Hematopoietic multipotent progenitor cell treated with erythropoietin and hydrocortisone succinate and interleukin-3 and kit ligand, for 6 days (in vitro differentiated cells): ENCODE measurements at places on chromosomes 4 and X.

DNA sequence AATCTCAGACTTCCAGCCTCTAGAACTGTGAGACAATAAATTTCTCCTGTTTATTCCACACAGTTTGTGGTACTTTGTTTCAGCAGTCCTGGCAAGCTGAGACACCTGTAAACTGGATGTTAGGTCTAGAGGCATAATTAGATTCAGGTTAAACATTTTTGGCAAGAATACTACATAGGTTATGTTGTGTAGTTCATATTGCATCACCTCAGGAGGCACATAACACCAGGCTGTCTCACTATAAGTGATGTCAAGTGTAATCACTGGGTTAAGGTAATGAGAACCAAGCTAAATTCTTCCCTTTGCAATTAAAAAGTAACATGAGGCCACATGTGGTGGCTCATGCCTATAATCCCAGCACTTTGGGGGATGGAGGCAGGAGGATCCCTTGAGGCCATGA lies 214.2 kb downstream of the ZNF674 start:
- DNase-seq: no peak

GRCh38 chr4:116926631-116927295 lies 158.6 kb downstream of the TRAM1L1 start:
- DNase-seq: no peak

GRCh38 chrX:14825851-14826250 lies 47.0 kb downstream of the FANCB start:
- DNase-seq: no peak

DNA sequence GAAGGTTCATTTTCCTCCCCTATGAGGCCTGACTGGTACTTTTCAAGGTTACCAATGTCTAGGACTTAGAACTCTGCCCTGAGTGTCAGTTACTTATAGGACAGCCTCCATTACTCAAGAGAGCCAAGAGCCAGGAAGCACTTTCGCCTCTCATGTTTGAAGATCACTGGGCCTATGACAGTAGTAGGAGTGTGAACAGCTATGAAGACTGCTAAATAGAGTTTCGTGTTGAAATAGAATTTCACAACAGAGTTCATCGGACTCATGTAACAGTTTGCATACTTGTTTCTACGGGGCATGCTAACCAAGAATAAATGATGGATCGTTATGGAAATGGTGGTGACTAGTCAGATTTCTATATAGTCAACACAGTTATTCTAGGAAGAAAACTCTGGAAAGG lies 97.8 kb upstream of the GPC4 start:
- DNase-seq: no peak

GRCh38 chr4:17366496-17366895 lies 145.4 kb downstream of the QDPR start:
- no peak for DNase-seq

GRCh38 chr4:4750187-4750586 lies 109.3 kb upstream of the MSX1 start:
- DNase-seq: no peak

DNA sequence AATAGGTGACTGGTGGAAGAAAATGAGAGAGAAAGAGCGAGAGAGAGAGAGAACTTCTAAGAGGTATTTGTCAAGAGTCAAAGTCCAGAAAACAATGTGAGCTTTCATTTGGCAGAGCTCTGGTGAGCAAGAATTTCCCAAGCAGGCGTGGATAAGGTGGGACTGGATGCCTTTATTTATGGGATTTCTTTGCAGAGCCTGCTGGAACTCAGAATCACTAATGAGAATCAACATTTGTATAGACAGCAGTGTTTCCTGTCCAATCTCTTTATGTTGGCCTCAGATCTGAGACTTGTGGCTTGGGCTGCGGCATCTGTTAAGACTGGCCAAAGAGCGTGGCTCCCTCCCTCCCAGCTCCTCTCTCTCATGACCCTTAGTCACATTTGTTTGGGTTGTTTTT lies 67.9 kb upstream of the TBL1X start:
- peak; percentile 25 for DNase-seq

GRCh38 chr4:10002278-10002677 lies 19.0 kb downstream of the SLC2A9 start:
- no peak for DNase-seq

GRCh38 chr4:77800483-77801259 lies 18.5 kb downstream of the CNOT6L start:
- DNase-seq: peak; percentile 20

DNA sequence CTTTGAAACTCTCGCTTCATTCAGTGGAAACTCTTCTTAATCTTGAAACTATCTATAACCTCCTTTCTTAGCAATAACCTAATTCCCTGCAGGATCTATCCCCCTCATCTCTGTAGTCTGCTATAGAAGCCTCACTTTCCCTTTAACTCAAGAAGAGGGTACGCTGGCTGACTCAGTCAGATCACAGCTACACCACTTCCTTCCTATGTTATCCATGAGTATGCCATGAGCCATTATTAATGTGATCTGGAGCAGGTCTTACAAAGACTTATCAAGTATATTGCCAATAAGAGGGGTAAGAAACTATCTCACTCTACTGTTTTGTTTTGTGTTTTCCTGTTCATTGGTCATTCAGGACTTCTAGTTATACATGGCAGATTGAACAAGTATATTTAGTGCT lies 165.3 kb downstream of the PJA1 start:
- no peak for DNase-seq

DNA sequence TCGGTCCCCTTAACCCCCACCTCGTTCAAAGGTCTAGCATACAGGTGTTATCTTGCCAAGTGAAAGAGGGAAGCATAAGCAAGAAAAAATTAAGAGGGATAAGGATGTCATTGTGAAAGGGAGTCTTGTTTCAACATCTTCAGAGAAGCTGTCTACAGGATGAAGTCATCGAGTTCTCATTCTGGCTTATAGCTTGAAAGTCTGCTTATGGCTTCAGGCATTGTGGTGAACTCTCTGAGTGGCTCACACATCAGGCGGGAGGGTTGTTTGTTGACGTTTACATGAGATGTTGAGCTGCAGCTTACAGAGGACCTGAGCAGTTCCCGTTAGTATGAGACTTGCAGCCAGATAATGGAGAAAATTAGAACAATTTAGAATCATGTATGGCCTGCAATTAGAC lies 16.6 kb downstream of the MAGEA9B start:
- DNase-seq: no peak

DNA sequence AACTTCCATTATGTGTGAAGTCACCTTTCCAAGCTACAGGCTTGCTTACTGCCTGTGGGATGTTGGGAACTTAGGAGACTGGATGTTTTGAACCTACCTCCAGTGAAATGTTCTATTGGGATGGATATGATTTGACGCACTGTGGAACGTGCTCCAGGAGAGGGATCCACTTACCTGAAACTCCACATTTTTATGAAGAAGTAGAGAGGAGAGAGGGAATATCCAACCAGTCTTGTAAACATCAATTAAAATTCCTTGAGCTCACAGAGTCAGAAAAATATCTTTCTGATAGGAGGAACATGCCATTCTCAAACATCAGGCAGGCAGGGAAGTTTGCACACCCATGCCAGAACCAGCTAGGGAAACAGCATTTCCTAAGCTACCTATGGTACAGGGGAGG lies 91.1 kb upstream of the MAOA start:
- DNase-seq: no peak

DNA sequence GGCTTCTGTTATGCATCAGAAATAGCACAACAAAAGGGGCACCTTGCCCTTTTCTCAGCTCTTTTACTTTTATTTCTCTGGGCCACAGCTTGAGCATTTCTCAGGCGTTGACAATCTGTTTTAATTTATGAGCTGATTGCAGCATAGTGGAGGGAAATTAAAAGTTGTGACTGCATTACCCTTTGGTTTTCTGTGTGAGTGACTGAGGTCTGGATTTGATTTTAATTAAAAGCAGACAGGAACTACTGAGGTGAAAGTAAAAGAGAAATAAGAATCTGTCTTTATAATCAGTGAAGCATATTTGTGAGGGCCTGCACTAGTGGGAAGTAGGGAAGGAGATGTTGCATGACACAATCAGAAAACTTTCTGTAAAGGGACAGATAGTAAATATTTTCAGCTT lies 43.4 kb upstream of the GEMIN8 start:
- no peak for DNase-seq

DNA sequence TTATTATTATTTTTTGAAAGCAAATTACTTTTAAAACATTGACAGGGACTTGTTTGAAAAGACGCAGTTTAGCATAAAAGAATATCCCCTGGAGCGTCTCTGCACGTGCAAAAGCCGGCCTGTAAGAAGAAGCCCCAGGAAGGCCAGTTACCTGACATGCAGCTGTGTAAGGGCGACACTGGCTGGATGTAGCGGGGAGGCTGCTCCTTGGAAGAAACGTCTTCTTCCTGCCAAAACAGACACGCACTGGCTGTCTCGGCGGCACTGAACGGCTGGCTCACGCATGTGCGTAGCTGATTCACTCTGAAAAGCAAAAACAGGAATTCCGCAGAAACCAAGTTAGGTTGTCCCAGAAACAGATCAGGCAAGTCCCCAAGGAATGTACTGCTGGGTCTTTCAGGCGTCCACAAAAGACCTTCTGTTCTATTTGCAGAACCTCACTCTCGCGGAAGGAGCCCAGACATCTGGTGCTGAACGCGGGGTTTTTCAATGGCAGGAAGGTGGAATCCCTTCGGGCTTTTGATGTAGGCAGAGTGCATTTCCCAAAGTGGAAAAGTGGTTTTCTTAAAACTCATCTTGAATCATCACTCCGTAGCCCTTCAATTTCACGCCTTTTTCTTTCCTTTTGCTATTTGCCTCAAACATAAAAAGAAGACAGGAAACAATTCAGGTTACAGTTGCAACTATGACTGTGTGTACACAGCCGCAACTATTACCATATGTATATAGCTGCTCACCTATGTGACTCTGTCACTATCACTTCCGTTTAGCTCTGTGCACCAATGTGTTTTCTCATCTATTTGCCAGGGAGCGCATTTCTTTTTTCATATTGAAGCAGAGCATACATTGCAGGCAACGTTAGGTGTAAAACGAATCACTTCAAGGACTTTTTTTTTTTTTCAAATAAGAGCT lies 38.1 kb upstream of the ARSH start:
- peak; percentile 1 for DNase-seq

- DNase-seq: no peak
Observed at GRCh38 chr4:10122236-10122932, 5.8 kb upstream of the WDR1 start.

DNA sequence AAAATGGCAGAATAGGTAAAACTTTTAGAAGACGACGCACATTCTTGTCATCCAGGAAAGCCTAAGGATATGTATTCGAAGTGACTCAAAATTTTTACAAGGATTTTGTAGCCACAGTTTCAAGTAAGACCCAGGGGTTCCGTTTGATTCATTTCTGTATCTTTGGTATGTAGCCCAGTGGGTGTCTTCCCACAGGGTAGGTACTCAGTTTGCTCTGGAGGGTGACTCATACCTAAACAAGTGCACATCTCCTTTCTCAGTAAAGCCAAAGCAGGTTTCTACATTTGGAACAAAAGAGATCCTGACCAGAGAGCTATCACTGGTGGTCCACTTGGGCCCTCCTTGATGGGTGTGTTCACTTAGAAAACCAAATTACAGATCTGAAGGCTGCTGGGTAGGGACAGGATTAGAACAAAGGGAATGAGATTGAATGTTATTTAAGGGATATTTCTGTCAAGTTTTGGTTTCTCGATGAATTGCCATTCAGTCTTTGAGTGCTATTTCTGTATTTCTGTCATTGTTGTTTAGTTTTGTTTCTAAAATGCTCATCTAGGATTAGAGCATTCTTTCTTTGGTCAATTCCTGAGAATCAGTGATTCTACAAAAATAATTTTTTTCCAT lies 56.1 kb downstream of the PLS3 start:
- no peak for DNase-seq

GRCh38 chr4:159146488-159146887 lies 43.6 kb downstream of the RAPGEF2 start:
- no peak for DNase-seq

DNA sequence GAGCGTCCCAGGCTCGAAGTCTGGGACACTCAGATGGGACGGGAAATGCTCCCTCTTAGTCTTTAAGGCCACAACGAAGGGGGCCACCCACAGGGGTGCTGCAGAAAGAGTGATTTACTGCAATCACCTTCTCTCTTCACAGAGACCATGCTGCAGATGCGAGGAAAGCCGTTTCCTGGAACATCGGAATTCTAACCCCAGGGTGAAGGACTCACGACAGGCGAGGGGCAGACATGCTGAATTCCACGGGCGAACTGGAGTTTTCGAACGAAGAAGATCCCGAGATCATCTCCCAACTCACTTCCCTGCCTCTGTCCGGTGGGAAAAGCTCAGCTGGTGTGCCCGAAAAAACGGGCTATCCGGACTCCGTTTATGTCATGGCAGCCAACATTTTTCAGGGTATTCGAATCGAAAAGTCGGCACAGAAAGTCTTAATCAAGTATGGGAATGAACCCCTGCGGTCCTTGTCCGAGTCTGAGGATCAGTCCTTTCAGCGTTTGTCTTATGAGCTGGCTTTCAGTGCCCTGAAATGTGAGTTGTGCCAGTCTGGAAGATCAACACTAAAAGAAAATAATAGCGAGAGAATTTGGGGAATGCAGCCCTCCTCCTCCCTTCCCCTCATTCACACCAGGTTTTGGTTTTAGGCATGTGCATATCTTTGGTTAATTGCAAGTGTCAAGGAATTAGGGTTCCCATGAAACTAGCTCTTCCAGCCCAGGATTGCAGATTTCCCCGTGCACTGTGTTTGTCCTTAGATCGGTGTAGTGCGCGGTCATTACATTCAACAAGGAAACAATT lies 905 bp downstream of the NSUN7 start:
- DNase-seq: no peak

- DNase-seq: no peak
Observed at GRCh38 chrX:20294957-20295356, 28.2 kb upstream of the RPS6KA3 start.

DNA sequence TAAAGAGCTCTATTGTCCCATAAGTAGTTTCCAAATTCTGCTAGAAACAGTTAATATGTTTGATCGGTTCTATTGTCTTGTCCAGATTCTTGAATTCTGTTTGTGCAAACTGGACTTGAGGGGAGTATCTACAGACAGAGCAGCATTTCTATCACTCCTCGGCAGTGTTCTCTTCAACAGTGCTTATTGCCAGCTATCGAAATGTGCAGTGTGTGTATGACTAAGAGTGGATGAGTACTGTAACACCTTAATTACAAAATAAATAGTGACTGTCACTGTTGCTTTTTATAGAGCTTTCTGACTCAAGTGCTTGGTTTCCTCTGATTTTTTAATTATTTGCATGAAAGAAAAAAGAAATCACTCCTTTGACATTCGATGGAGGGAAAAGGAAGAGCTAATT lies 274.6 kb downstream of the RPA4 start:
- no peak for DNase-seq

DNA sequence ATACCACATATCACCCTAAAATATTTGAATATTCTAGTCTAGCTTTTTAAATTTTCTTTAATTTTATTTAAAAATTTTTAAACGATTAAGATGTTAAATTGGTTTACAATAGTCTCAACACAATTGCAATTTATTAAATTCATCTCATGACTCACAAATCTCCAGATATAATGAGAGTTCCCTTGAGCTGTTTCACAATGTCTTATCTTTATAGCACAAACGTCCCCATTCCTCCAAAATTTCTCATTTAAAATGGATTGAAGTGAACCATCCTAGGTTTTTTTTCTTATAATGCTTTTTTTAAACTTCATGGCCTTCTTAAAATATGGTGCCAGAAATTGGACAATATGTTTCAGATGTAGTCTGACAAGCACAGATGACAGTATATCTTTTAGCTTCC lies 204.4 kb downstream of the GABRB1 start:
- DNase-seq: no peak
